ENCODE measurements at places on chromosomes 4 and X.

- peak; percentile 69 for DNase-seq
Measured at GRCh38 chrX:134999469-134999868, 8.7 kb downstream of the SMIM10 start.

DNA sequence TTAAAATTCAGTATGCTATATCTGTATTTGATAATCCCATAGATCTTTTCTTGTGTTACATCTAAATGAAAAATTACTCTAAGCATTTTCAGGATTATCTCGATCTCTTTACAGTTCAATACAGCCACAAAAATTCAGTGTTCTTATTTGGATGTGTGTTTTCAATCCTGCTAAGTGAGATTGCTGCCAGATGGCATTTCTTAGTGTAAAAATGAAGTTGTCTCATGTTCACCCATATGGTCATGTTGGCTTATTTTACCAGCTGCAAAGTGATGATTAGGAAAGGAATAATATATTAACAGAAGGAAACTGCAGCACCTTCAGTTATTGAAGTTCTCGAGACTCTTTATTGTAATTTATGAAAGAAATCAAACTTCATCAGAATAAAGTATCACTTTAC is 12.1 kb upstream of the FAM47A start:
- DNase-seq: no peak

GRCh38 chr4:99630857-99631360 is 26.7 kb downstream of the C4orf54 start:
- no peak for DNase-seq

DNA sequence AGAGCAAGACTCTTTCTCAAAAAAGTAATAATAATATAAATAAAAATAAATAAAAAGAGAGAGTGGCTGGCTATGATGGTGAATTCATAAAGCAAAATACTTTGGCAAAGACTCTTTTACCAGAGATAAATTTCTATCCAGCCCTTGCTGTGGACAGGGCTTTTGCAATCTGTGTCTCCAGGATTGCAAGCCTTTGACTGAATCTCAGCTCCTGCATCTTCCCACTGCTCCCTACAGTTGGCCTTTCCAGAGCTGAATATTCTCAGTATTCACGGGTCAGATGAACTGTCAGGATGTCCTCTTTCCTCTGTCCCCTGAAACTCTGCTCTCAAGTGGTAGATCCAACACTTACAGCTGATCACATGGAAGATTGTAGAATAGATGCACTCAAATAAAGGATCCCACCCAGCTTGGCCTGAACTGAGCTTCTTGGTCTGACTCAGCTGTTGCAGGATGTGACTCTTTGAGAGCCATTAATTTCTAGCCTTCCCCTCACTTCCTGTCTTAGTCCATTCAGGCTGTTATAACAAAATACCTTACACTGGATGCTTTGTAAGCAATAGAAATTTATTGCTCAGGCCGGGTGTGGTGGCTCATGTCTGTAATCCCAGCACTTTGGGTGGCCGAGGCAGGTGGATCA is 123.4 kb upstream of the GUCY1A1 start:
- DNase-seq: peak; percentile 83

DNA sequence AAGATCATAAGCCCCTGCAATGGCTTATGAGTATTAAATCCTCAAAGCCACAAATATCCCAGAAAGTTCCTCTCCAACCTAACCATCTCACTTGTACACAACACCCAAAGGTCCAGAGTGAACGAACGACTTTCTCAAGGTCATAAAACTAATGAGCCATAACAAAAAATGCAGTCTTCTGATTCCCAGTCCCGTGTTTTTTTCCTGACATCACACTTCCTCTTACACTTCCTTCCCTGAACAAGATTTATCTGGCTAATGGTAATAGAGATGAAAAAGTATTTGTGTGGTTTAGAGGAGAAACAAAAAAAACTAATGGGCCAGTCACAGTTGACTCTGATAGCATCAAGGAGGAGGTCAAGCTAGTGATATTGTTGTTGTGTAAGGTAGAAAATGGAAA is 99.5 kb upstream of the KLHL13 start:
- DNase-seq: no peak

- DNase-seq: no peak
Measured at GRCh38 chrX:1581132-1581531, 10.3 kb upstream of the AKAP17A start.

DNA sequence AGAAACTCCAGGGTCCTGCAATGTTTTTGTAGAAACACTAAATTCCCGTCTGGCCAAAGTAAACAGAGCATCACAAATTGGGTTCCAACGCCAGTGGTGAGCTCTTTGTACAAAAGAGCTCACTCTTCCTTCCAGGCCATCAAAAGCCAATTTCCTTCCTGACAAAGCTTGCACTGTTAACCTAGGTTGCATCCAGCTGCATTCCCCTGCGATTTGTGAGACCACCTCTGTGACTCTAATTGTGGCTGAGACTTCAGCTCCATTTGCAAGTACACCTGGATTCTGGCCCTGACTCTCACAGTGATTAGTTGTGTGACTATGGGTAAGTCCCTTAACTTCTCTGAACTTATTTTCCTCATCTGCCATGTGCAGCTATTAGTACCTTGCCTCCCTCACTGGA is 212.5 kb upstream of the CXorf66 start:
- DNase-seq: no peak

Measured in IMR-90 (cell line).